Stimulated activated CD4-positive, alpha-beta T cell treated with anti-CD3 and anti-CD28 coated beads, Interleukin-4, amount 100 ng/mL, for 1 hour (primary cell): ENCODE measurements at places on chromosomes 2 and 18.

DNA sequence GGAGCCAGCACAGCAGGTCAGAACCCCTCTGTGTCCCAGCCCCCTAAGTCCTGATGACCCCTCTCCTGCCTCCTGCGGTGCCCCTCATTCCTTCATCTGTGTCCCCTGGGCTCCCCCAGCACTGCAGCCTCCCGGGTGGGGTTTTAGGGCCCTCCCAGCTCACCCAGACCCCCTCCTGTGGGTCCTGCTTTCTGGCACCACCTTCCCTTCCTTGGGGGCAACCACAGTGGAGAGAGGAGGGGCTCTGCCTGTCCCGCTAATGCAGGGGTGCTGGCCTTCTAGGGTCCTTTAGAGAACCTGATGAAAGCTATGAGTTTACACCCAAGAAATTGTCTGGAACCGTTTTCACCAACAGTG, 42.7 kb upstream of the ALPP start:
- DNase-seq: no peak

GRCh38 chr2:113124181-113124961, 3.0 kb upstream of the IL1RN start:
- DNase-seq: no peak

- DNase-seq: peak; percentile 30
These were observed 722 bp downstream of the MAP4K4 start for GRCh38 chr2:101698014-101698843.

- no peak for DNase-seq
These were observed 198.1 kb downstream of the VAPA start for GRCh38 chr18:10111944-10112343.

GRCh38 chr2:122236152-122236874, 480.9 kb downstream of the TSN start:
- no peak for DNase-seq

DNA sequence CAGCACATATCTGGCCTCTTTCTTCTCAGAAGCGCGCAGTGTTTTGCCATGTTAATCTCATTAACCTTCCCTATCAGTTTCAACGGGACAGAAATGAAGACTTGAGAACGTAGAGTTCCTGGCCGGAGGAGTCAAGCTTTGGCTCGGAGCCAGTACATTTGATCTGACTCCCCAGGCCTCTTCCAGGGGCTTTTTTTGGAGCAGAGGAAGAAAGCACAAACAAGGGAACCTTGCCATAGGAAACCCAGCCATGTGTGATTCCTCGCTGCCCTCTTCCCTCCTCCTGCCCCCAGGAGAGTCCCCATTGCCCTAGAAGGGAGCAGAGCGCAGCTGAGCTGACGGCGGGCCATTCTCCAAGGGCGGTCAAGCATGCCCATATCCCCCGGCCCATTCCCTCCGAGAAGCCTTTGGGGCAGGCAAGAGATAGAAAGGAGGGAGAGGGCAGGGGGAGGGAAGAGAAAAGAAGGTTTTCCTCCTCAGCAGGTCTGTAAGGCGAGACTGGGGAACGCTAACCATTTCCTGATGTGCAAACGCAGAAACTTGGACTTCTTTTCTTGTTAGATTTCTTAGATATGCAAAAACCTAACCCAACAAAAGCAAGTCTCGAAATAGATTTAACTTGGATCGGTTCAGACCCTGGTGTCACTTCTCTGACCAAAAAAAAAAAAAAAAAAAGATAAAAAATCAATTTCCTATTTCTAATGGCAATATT, 63.7 kb upstream of the POU3F3 start:
- no peak for DNase-seq

- DNase-seq: no peak
These were observed 22.0 kb downstream of the SAG start for GRCh38 chr2:233329489-233330135.

DNA sequence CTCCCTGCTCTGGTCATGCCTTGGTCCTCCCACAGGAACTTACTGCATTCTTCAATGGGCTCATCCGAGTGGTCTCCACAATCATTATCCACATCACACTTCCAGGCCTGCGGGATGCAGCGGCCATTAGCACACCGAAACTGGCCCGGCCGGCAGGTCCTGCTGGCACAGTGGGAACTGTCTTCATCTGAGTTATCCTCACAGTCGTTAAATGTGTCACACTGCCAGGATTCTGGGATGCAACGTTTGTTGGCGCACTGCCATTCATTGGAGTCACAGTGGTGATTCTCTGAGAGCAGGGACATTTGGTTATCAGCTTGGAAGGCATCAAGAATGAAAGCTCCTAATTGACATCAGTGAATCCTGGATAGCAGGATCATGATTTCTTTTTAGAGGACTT, 104.5 kb downstream of the DHRS9 start:
- no peak for DNase-seq

- no peak for DNase-seq
These were observed 117.6 kb downstream of the ZNF407 start for GRCh38 chr18:74715306-74715705.

- DNase-seq: no peak
These were observed 249.7 kb downstream of the TPGS2 start for GRCh38 chr18:36578871-36579710.

DNA sequence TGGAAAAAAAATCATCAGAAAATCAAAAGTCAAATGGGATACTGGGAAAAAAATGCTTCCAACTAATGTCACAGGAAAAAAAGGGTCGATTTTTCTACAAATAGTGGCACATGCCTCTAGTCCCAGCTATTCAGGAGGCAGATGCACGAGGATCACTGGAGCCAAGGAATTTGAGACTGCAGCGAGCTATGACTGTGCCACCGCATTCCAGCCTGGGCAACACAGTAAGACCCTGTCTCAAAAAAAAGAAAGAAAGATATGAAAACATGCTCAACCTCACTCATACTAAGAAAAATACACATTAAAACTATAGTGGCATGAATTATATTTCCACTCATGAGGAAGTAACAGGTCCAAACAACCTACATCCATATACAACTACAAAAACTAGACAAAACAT, 17.9 kb downstream of the MEMO1 start:
- no peak for DNase-seq

- DNase-seq: no peak
These were observed 81.3 kb downstream of the CDH2 start for GRCh38 chr18:28095631-28096030.

GRCh38 chr2:150495993-150496627, 8.6 kb upstream of the RND3 start:
- no peak for DNase-seq

GRCh38 chr2:106159866-106160785, 34.0 kb downstream of the UXS1 start:
- DNase-seq: peak; percentile 54

GRCh38 chr18:37577051-37577611, 11.5 kb upstream of the CELF4 start:
- no peak for DNase-seq

DNA sequence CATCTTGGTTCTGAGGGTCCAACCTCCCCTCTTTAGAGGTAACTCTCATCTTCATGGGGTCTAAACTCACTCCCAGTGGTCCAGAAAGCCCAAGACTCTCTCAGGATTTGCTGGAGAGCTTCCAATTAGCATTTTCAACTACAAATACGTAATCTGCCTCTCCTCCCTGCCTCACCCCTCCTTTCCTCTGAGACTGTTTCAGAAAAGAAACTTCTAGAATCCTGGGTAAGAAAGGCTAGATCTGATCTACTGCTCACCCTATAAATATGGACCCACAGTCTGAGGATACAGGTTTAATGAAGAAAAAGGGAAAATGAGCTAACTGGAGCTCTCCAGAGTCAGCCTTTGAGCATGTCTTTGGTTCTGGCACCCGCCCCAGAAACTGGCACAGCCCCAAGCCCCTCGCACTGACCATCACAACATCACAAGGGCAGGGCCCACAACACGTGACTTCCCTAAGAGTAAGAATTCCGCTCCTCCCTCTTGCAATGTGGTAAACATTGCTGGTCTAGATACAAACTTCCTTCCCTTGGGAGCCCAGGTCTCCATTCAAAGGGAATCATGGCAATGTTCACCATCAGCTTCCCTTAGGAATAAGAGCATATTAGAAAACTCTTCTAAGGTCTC, 21.7 kb upstream of the IHH start:
- no peak for DNase-seq

GRCh38 chr2:64225491-64225890, 81.3 kb upstream of the PELI1 start:
- no peak for DNase-seq

DNA sequence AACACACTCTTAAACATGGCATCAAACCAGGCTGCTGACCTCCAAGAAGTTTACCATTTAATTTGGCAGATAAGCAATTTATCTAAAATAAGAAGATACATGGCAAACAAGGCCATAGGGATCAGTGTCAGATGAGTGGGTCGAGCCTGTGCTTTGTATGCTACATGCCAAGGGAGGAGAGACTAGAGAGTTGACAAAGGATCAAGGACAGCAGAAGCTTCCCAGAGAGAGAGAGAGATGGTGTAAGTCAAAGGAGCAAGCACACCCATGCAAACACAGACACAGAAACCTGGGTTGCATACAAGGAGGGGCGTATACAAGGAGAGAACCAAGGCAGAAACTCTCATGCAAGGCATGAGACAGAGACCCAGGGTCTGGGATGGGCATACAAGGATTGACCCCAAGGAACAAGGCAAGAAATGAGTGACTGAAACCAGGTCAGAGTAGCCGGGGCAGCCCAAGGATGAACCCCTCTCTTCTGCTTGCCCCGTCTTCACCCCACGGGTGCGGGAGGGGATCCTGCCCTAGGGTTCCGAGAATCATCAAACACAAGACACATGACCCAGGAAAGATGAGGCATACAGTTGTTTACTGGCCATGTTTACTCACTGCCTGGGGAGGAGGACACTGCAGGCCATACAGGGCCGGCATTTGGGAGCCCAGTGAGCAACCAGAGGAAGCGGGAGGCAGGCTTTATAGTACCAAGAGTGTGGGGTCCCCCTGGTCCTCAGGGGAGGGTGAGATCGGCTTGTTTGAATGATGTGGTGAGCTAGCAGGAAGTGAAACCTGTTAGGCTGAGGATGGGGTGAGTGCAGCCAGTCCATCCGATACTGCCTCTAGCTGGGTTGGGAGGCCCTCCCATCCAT, 529.2 kb upstream of the ID2 start:
- no peak for DNase-seq

DNA sequence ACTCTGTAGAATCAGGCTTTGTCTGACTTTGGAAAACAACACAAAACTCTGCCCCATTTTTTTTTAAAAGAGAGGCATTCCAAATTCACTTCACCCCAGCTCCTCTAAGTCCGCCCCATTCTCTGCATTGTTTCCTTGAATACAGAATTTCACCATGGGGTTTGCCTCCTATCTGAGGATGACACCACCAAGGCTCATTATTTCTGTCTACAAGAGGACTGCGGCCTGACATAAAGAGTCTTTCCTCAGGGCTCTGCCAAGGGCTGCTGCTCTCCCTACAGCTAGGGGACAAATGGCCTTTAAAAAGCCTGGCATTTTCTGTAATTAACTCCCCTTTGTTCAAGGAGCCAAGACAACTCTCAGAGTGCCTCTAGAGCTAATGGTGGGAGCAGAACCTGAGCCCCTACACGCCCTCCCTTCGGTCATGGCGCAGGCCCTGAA, 4.6 kb downstream of the CHST10 start:
- DNase-seq: no peak

DNA sequence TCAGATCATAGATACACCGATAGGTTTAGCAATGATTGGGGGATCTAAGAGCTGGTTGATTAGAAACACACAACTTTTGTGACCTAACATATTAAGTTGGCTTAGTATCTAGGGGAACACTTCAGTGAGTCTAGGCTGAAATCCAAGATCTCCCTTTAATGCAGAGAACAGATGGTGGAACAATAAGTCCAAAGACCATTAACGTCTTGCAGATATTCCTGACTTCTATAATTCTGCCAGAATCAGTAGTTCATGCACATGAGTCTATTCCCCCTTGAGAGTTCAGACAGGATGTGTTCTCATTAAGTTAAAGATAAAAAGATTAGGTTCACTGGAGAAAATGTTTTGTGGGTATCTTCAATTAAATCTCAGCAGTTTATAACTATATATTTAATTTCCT, 506.5 kb downstream of the TSN start:
- DNase-seq: no peak

- no peak for DNase-seq
These were observed 319 bp upstream of the EN1 start for GRCh38 chr2:118847762-118848172.

DNA sequence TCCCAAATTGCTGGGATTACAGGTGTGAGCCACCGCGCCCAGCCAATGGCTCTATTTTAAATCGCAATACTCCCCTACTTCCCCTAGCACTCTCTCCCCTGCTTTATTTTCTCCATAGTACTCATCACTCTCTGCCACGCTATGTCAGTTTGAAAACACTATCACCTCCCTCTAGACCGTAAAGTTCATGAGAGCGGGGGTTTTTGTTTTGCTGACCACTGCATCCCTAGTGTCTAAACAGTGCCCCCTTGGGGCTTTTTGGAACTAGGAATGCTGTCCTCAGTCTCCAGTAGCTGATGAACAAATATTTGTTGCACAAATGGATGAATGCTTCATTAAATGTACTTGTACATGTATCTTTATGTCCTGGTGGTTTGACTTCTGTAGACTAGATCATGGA, 44.1 kb downstream of the ATOH8 start:
- DNase-seq: no peak

DNA sequence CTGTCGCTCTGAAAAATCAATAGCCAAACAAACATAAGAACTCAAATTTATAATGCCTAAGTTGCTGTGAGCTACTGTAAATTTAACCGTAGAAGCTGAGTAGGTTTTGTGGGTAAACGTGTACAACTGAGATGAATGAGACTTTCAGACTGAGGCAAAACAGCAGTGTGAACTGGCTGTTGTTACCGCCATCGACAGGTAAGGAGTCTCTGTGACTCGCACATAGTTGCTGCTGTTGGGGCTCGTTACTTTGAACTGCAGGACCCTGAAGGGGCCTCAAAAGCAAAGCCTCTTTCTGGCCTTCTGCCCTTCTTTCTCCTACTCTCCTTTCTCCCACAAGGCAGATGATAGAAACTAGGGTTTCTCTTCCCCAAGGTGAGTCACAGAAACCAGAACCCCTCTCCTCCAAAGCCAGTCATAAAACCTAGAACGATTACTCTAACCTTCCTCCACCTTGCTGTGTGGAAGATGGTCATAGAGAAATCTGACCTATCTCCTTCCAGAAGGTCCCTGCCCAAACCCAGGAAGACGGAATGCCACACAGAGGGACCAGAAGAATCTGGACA, 101.2 kb downstream of the DLGAP1 start:
- DNase-seq: no peak

DNA sequence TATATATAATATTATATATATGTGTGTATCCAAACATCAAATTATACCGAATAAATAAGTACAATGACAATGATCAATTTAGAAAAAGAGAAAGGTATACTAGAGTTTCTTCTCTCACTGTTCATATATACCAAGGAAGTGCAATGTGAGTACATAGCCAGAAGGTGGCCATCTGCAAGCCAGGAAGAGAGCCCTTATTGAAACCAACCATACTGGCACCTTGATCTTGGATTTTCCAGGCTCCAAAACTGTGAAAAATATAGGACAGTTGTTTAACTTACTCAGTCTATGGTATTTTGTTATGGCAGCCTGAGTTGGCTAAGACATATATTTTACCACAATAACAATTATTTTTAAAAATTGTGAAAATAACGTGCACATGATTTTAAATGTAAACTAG, 1490.2 kb upstream of the SLC39A10 start:
- no peak for DNase-seq
